Stimulated activated CD8-positive, alpha-beta memory T cell treated with anti-CD3 and anti-CD28 coated beads, Interleukin-15, amount 100 ng/mL, for 4 hours (primary cell): ENCODE measurements at places on chromosomes 7 and 10.

DNA sequence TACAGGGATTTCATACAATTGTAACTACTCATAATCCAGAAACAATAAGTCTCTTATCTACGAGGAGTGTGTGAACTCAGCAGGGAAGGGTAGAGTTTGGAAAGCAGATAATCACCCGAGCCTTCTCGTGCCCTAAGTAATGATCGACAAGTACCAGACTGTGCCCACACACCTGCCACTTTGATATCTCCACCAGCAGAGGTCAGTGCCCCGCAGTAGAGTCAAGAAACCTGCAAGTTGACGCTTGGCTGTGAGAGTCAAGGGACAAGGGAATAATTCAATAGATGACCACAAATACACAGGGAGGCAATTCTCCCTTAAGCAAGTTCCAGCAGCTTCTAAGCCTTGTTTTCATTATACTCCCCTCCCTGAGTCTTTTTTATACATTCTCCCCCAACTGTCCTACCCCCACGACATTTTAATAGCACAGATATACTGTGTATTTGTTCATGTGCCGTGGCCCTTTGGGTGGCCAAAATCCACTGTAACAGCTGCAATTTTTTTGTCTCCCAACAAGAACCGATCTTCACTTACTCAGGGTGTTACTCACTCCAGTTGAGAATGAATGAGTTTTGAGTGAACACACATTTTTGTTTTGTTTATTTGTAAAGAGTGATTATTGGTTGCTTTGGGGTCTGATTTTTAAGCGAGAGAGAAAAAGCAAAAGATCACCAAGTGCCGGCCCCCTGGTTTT is 106.9 kb upstream of the RHEB start:
- DNase-seq: no peak

- no peak for DNase-seq
These were observed 55.9 kb upstream of the PIP4K2A start for GRCh38 chr10:22770270-22770669.

DNA sequence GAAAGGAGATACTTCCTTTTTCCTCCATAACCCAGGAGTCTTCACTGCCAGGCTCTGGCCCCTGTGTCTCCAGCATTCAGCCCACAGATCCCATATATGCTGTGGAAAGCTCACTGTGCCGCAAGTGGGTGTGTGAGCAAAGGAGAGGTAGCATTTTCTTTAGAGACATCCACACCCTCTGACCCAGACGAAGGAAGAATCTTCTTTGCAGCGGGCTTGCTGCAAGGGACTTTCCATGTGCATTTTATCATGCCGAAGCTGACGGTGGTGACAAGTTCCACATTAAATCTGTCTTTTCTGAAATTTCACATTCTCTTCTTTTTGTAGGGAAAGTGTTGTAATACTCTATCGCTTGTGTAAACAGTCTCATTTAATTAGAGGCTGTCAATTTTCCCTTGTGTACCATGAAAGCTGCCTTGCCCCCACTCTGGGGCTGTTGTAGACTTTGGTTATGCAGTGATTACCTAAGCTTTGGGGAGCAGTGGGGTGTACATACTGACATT is 409.5 kb downstream of the SUGCT start:
- DNase-seq: no peak

DNA sequence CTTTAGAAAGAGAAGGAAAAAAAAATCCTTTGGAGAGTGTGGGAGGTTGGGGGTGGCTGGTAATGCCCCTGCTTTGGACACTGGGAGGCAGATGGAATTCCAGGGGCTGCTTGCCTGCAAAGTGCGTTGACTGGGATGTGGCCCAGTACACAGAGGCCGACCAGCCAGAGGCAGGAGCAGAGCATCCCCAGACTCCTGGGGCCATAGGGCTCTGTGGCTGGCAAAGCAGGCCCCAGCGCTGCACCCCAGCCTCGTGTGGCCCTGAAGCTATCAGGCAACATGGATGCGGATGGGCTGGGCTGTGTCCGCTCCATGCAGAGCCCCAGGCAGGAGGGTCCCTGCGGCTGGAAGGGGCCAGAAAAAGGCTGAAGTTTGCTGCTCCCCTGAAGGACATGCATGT is 361.6 kb upstream of the FZD8 start:
- DNase-seq: no peak

GRCh38 chr7:88201305-88201704 is 18.5 kb downstream of the SRI start:
- DNase-seq: no peak

GRCh38 chr7:139718859-139719258 is 58.9 kb downstream of the HIPK2 start:
- DNase-seq: no peak

GRCh38 chr7:128938544-128939074 is 882 bp downstream of the IRF5 start:
- DNase-seq: no peak

- no peak for DNase-seq
These were observed 142.0 kb upstream of the PRKCQ start for GRCh38 chr10:6721964-6722615.

DNA sequence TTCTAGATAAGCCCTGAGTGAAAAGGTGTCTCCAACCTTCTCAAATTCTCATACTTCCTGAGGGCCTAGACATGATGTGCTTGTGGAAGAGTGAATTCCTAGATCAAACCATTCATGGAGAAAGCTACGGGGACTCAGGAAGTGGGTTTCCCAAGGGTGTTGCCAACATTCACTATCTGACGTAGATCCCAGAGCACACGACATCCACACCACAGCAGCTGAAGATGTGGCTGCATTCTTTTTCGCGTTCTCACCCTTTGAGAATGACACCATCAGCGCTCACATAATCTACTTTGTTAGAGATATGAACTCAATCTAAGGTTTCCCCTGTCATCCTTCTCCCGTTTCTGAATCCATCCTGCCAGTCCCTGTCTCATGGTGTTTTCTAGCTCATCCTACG is 290.8 kb downstream of the DNAJB6 start:
- DNase-seq: no peak

- no peak for DNase-seq
These were observed 31.8 kb upstream of the VCL start for GRCh38 chr10:73965890-73966768.

DNA sequence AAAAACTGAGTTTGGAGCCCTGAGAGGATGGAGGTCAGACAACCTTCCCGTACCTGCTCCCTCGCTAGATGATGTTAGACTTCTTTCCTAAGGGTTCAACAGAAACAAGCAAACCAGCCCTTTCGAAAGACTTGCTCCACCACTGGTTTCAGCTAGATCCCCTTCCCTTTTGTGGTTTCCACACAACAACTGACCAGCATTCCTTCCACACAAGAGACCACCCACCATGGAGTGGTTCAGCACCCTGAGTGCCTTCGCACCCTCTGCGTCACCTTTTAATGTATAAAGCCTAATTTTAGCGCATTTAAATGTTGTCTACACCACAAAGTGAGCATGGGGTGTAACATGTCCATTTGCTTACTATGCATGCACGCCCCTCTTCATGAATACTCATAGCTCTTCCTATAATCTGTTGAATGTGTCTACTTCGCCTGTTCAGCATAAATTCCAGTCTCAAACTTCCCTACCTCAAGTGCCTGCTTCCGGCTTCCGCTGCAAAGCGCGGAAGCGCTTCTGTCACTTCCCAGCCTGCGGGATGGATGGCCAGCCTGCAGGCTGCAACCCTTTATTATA is 69.0 kb downstream of the TACC2 start:
- DNase-seq: no peak
